Fibroblast of skin of right biceps (primary cell): ENCODE measurements at places on chromosomes 12 and 14.

DNA sequence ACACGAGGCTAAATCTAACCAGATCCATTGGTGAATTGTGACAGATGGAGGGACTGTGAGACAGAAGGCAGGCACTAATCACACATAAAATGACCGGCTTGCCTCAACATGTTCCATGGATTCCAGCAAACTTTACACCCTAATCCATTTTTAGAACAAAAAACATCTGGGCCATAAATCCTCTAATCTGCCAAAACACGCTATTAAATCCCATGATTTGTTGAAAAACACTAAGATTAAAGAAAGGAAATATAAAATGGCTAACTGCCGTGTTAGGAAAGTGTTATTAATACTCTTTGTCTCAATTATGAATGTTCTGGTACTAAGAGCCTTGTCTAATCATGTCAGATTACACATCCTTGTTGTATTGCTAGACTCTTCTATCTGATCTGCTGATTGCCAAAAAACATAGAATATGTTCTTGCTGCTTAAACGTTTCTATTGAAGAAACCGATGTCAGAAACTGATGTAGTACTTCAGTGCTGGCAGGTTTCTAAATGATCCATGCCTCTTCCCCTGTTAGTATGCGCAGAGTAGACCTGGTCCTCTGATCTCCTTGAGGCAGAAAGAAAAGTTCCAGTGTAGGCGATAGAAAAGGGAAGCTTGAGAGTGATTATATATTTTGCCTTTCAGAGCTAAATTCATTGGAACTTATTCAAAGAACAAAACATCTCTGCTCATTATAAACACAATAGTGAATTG is 384.9 kb downstream of the SOX5 start:
- no peak for DNase-seq

DNA sequence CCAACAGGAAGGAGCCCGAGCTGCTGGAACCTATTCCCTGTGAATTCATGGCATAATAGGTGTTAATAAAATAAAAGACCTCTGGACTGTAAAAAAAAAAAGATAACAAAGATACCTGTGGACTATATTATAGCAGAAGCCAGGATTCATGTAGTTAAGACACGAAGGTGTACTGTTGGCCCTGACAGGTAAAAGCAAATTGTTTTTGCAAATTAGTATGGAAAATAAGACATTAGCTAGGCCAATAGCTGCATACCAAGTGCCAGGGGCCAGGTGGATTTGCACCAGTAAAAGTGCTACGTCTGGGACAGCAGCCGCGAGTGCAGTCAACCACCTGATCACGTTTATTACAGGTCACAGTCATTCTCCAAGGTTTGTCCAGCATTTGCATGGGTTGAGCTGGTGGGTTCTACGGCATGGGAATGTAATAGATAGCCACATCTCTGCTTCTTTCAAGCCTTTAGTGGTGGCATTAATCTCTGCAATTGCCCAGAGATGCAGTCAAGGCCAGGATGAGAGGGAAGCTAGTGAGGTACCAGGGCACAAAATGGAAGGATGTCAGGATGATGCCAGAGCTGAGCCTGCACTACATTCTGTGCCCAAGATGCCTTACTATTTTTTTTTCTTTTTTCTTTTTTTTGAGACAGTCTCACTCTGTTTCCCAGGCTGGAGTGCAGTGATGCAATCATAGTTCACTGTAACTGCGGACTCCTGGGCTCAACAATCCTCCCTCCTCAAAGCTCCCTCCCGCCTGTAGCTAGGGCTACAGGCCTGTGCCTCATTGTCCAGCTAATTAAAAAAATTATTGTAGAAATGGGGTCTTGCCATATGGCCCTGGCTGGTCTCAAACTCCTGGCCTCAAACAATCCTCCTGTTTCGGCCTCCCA is 26.3 kb downstream of the TNFAIP2 start:
- DNase-seq: no peak

DNA sequence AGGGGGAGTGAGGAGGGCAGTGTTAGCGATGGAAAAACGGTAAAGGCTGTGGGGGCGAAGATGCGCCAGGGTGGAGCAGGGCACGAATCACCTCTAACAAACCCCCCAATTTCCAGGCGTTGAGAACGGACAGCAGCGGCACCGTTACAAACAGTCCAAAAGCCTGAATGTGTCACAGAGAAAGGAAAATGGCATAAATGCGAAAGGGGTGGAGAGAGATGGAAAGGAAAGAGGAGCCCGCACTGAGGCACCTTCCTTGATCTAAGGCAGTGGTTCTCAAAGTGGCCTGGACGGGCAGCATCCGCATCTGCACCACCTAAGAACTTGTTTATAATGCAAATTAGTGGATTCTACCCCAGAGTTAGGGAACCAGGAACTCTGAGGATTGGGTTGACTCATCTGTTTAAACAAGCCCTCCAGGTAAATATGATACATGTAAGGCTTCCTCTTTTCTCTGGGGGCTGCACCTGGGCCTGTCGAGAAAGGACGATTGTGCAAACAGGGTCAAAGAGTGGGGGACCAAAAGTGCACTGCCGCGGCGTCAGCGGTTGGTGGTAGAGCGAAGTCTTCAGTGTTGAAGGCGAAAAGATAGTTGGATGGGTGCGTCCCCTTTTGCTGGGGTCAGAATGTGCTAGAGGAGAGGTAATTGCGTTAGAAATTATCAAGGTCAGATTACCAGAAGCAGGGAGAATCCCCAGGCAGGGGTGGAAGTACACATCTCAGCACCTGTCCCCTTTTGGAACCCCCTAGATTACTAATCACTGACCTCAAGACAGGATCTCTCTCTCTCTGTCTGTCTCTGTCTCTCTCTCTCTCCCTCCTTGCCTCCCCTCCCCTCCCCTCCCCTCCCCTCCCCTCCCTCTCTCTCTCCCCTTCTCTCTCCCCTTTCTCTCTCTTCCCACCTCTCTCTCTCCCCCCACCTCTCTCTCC is 1.3 kb upstream of the KCNH5 start:
- no peak for DNase-seq

- DNase-seq: no peak
Observed at GRCh38 chr14:100283984-100284881, 22.0 kb downstream of the SLC25A29 start.

DNA sequence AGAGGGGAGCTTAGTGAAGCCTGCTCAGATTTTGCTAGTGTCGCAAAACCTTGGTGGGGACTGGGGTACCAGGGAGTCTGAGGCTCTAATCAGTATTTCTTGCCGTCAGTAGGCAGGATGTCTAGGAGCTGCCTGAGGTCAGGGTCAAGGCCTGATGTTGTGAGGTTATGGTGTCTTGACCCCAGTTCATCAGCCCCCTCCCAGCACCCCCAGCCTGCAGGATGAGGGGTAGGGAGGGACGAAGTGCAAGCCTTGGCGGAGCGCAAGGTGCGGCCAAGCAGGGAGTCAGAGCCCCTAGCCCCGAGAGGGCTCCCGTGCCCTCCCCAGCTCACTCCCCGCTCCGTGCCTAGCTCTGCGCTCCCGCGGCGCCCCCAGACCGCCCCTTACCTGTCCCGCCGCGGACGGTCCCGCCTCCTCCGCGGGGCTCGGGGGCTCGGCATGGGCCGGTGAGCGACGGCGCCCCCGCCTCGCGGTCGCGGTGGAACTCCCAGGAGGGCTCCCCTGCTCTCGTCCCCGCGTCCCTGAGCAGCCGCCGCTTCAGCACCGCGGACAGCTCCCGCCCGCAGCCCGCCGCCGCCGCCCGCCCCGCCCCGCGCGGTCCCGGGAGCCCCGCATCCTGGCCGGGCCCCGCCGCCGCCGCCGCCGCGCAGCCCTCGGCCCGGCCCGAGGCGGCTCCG is 347 bp downstream of the SYNDIG1L start:
- DNase-seq: peak; percentile 32

GRCh38 chr12:24025153-24025798 is 75.8 kb upstream of the SOX5 start:
- DNase-seq: no peak

DNA sequence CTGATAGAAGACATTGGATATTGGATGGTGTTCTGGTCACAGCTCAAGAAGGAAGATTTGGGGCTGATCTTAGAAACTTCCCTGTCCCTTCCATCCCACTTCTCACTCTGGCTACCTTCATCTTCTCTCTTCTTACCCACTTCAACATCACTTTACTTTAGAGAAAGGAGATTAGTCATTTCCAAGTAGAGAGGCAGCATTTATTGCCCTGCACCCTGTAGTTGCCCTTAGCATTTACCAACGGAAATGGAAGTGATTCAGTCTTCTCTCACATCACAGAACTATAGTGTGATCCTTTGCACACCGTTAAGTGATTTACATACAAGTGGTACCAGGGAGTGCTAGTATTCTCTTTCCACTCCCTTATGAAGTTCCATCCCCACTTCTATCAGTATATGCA is 52.4 kb downstream of the PHLDA1 start:
- peak; percentile 69 for DNase-seq

DNA sequence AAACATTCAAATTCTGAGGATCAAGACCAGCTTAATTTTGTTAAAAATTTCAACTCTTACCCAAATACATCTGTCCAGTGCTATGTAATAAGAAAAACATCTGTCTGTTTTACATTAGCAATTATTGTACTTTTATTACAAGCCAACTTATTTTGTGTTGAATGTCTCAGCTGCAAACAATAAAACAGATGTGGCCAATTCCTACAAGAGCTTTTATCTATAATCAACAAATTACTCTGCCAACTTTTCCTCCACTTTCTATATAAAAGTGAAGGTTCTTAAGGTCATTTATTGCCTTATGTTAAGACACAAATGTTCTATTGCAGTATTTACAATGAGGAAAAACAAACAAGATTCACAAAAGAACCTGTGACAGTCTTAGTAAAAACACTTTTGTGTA is 72.7 kb downstream of the NOVA1 start:
- DNase-seq: no peak

- DNase-seq: no peak
Observed at GRCh38 chr12:53758081-53758729, 6.4 kb upstream of the CISTR start.

- DNase-seq: no peak
Observed at GRCh38 chr14:95067526-95067925, 89.8 kb downstream of the DICER1 start.

DNA sequence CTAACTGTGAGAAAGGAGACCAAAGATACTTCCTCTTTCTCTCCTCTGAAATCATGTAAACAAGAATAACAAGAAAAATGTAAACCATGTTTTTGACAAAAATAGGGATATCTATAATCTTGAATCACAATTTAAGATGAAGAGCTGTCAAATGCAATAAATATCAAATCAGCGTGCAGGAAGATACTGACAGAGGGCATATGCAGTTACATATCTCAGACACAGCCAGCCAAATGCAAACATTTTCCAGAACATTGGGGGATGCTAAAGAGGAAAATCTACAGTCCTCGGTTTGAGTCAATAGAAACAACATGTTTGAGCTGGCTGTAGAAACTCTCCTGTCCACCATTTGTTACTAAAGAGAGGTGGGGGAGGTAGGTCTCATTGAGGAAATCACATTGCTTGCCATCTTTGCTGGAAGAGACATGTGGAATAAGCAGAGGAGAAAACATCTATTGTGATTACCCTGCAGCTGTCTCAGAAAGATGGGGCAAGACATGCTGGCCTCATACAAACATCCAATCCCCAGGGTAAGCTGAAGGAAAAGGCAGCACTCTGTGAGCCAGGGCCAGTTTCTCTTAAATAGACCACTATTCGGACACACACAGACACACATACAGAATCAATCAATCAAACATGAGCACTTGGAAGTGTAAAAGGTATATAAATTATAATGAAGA is 43.5 kb downstream of the CNTN1 start:
- DNase-seq: no peak

GRCh38 chr12:116980083-116980482 is 69.3 kb downstream of the FBXW8 start:
- DNase-seq: no peak

- DNase-seq: no peak
Observed at GRCh38 chr12:124140944-124141486, 153.9 kb upstream of the RFLNA start.

- peak; percentile 84 for DNase-seq
Observed at GRCh38 chr12:2183556-2184541, 131.1 kb downstream of the CACNA1C start.

- DNase-seq: no peak
Observed at GRCh38 chr14:21965042-21965441, 291.4 kb upstream of the OR4E1 start.

DNA sequence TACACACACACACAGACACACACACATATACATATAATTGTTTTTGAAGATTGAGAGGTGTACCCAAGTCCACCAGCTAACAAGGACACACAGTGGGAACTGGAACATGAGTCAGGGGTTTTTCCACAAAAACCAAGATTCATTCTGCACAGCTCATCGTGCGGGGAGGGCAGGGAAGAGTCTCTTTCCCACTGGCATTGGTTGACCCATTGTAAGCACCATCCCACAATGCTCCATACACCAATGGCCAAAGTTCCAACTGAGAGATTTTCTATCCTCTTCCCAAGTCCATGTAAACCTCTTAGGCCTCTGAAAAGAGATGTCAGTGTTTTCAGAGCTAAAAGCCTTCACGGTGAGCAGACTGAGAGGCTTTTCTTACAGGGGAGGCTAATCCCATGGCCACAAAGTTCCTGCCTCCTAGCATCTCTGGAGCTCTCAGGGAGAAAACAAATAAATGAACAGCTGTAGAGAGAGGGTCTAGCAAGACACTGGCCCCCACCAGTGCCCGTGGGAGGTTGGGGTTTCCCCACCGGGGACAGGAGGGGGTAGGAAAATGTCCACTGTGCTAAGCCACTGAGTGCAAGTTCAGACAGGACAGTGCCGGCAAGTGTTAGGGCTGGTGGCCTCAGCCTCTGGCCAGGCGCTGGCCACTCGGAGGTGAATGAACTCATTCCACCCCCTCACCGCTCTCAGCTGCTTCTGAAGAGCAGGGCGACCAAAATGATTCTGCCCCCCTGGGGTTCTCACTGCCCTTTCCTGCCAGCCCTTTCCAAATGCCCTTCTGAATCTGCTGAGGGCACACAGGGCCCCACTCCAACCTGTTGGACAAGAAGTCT is 21.5 kb upstream of the TC2N start:
- DNase-seq: no peak

DNA sequence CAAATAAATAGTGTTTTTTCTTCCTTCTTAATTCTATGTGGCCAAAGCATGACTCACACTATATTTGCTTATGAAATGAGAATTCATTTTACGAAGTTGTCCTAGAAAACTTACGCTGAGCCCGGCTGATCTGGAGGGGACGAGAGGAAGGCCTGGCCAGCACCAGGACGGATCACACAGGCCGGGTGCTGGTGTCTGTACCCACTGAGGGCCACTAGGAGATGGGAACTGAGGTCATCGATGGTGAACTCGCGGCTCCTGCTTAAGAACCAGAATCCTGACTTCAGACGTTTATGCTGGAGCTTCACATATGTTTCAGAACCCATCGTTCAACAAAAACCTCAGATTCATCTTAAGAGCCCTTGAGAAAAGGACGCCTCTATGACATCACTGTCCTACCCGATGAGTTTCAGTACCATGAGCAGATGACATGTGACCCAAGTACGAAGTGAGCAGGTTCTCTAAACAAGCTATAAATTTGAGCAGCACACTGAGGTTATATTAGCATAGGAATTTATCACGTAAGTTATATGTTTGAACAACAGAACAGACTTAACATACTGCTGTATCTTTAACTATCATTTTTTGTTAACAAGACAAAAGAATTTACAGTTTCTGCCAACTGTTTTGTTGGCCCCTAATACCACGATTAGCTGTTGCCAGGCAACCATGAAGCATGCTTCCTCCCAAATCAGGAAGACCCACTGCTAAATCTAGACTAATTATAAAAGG is 111.9 kb downstream of the FOXN3 start:
- DNase-seq: peak; percentile 77
